ENCODE measurements at places on chromosomes 16 and 17.

GRCh38 chr17:19285213-19285900 is 48.2 kb downstream of the EPN2 start:
- no peak for DNase-seq

DNA sequence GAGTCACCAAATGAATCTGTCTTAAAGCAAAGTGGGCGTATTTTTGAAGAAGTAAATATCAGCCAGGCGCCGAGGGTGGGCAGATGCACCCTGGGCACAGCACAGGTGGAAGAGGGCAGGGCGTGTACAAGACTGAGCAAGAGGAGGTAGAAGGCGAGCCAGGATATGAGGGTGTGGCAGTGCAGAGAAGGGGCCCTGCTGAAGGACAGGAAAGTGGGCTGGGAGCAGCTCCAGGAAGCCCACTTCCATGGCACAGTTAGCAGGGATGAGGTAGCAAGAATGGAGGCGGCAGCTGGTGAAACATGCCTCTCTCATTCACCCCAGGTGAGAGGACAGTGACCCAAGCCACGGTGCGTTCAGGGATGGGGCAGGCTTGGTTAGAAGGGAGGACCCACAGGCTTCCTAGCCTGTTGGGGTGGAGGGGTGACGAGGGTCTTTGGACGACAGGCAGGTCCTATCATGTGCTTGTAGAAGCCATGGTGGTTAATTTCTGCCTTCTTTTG is 149.3 kb downstream of the CLEC16A start:
- DNase-seq, result no peak

- peak; percentile 11 for DNase-seq
These were observed 16.8 kb upstream of the RMI2 start for GRCh38 chr16:11328172-11329070.

DNA sequence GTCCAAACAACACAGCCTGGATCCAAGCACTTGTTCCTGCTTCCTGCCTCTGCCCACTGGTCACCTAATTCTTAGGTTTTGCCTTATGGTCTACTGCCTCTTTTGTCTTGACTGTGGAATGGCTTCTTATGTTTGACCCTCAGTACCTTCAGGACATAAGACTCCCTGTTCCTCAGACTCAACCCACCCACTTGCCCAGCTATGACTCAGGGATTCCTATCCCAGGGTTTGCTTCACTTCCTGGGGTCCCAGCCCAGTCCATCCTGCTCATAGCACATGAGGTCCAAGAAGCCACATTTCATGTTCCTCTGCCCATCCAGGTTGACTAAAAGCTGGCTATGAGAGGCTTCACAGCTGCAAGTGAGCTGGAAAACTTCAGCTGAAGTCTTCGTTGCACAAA is 320.9 kb upstream of the CDH5 start:
- no peak for DNase-seq

DNA sequence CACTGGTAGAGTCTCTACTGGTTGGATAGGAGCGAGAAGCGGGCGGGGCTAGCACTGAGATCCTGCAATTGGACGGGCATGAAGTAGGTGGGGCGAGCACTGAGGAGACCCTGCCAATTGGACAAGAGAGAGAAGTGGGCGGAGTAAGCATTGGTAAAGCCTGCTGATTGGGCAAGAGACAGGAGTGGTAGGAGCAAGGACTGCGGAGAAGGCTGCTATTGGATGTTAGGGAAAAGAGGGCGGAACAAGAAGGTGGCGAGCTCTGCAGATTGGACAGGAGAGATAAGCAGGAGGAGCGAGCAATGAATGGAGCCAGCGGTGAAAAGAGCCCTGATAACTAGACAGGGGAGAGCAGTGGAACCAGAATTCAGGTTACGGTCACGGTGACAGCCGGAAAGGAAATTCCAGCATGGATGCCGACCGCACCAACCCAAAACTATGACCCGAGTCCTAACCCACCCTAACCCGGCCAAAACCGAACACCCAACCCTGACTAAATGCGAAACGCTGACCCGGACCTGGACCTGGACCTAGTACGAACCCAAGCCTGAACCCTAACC is 4.8 kb downstream of the SCGB1C2 start:
- no peak for DNase-seq

- no peak for DNase-seq
These were observed 52.1 kb upstream of the SLC12A3 start for GRCh38 chr16:56812884-56813283.

GRCh38 chr16:2806286-2806685 is 8.0 kb downstream of the PRSS41 start:
- no peak for DNase-seq

- no peak for DNase-seq
These were observed 60.9 kb downstream of the KLHDC4 start for GRCh38 chr16:87704754-87705353.

GRCh38 chr16:77169650-77170236 is 21.2 kb upstream of the MON1B start:
- no peak for DNase-seq

GRCh38 chr16:47309581-47310312 is 151.1 kb downstream of the ITFG1 start:
- no peak for DNase-seq

- DNase-seq, result no peak
These were observed 80.2 kb downstream of the OR1D5 start for GRCh38 chr17:2983255-2983654.

- peak; percentile 32 for DNase-seq
These were observed 5.0 kb downstream of the SLC5A2 start for GRCh38 chr16:31487720-31488467.

- DNase-seq, result no peak
These were observed 5.2 kb downstream of the RUSF1 start for GRCh38 chr16:31502981-31503380.

GRCh38 chr17:82917699-82918345 is 78.0 kb upstream of the ZNF750 start:
- peak; percentile 8 for DNase-seq

GRCh38 chr17:73230088-73230487 is 31.6 kb downstream of the CPSF4L start:
- DNase-seq, result no peak

DNA sequence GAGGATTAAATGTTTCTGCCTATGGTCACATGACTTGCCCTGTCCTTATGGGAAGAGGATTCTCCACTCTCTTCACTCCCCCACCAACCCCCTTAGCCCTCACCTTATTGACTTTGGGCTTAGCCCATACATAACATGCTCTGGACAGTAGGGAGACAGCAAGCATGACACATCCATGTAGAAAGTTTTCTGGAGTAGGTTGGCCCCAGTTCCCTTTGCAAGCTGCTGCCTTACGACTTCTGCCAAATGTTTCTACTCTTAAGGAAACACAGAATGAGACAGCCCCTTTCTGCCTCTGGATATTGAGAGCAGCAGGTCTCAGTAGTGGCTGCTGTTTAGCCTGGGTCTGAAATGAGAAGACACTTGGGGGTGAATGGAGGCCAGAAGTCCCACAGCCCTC is 282.2 kb downstream of the MAP2K6 start:
- DNase-seq, result no peak

DNA sequence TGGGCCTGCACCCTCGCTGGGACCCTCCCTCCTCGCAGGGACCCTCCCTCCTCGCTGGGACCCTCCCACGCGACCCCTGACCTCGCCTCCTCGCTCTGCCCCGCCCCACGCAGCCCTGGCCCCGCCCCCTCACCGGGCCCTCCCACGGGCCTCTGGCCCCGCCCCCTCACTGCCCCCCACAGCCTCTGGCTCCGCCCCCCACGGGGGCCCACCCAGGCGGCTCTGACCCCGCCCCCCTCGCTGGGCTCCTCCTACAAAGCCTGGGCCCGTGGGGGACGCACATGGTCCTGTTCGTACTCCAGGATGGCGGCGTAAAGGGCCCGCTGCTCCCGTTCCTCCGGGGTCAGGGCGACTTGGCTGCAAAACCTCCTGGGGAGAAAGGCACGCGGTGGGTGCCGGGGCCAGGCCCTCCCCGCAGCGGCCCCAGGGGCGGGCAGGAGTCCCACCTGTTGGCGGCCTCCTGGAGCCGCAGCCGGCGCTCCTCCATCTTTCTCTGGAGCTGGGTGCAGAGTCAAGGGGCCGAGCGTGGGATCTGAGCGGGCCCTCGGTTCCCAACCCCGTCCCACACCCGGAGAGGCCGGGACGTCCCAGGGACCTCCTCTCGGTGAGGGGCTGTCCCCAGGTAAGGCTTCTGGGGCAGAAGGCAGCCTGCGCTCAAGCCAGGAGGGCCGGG is 9.0 kb downstream of the VPS9D1 start:
- DNase-seq, result no peak

DNA sequence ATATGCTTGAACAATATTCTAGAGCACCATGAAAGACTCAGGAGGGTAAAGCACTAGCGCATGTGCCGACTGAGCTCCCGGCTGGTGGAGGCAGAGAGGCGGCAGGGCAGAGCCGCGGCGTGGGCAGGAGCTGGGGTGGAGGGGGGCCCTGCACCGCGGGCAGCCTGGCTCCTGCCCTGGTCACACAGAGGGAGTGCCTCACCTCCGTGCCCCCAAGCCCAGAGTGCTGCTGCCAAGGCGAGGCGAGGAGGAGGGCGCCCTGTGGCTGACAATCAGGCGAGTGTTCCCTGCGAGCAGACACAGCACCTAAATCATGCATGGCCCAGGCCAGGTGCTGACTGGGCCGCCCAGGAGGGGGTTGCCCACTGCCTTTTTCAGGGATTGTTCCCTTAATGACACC is 105.8 kb upstream of the TNRC6C start:
- no peak for DNase-seq

GRCh38 chr17:33460781-33461450 is 167.8 kb upstream of the ASIC2 start:
- DNase-seq, result no peak

GRCh38 chr17:77916703-77917481 is 41.6 kb upstream of the TNRC6C start:
- DNase-seq, result no peak

GRCh38 chr16:47886631-47887415 is 269.0 kb downstream of the ABCC12 start:
- DNase-seq, result no peak

DNA sequence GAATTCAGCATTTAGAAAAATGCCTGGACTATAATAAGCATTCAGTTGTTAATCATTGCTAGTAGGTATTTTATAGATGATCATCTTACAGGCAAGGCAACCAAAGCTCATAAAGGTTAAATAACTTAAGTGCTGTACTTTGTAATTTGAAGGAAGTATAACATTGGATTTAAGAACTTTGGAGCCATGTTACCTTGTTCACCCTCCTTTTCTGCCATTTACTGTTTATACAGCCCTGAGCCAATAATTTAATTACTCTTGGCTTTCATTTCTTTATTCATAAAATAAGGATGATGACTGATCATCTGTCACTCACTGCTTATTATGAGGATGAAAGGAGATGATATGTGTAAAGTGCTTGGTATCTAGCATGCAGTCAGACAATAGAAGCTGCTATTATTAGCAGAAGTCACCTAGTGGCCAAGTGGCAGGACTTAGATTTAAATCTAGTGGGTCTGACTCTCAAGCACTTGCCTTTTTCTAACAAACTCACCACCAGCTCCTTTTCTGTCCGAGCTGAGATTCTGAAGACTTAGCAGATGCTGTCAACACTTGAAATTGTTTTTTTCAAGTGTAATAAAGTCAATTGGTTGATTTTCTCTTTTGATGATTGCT is 18.3 kb upstream of the DDX52 start:
- DNase-seq, result no peak

DNA sequence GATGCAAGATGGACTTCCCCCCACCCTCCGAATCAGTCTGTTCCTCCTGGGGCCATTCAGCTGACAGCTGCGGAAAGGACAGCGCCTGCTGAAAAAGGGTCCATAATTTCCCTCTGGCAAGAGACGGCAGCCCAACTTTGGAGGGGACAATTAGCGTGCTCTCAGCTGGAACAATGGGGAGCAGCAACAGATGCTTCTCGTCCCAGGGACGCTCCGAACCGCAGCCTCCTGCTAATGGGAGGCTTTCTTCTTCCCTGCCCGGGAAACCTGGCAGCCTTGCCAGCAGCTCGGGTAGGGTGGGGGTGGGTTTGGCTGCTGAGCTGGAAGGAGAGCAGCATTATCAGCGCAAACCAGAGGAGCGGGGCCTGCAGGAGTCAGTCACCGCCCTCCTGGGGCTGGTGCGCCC is 500.0 kb upstream of the SALL1 start:
- no peak for DNase-seq

All from stimulated activated CD4-positive, alpha-beta T cell treated with anti-CD3 and anti-CD28 coated beads, Interleukin-1b, Interleukin-23, amount 100 ng/mL, for 1 hour (primary cell).